Retinal pigment epithelial cell (primary cell): ENCODE measurements at places on chromosomes 7 and 10.

GRCh38 chr10:81008726-81009125 is 471.0 kb downstream of the SH2D4B start:
- DNase-seq, result no peak

DNA sequence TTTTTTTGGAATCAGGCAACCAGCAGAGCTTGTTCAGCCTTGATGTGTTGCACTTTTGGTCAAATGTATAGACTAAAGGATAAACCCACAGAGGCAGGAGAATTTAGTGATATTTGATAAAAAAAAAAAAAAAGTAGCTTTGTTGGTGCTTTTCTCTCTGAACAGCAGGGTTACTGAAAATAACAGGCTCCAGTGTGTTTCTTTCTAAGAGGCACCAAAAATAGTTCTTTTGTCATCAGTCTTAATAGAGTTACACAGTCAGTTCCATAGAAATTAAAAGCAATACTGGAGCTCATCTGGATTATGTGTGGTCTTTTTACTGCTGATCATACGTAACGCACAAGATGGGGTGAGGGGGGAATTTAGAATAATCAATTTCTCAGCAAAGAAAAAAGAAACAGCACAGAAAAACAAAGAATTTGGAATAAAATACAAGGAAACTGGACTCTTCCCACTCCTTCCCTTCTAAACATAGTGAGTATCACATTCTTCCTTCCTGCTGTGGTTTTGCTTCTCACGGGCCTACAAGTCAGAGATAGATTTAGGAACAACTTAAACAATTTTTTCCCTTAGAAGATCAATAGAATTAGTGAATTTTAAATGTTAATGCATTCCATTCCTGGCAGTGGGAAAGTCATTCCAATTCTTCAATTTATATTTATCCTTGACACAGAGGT is 178.8 kb upstream of the AKR1E2 start:
- no peak for DNase-seq

- DNase-seq, result peak; percentile 0
Observed at GRCh38 chr10:33600381-33600780, 265.9 kb upstream of the NRP1 start.

GRCh38 chr10:43479275-43479674 is 42.4 kb downstream of the ZNF487 start:
- no peak for DNase-seq

- no peak for DNase-seq
Observed at GRCh38 chr10:98488669-98489430, 42.1 kb upstream of the HPS1 start.

DNA sequence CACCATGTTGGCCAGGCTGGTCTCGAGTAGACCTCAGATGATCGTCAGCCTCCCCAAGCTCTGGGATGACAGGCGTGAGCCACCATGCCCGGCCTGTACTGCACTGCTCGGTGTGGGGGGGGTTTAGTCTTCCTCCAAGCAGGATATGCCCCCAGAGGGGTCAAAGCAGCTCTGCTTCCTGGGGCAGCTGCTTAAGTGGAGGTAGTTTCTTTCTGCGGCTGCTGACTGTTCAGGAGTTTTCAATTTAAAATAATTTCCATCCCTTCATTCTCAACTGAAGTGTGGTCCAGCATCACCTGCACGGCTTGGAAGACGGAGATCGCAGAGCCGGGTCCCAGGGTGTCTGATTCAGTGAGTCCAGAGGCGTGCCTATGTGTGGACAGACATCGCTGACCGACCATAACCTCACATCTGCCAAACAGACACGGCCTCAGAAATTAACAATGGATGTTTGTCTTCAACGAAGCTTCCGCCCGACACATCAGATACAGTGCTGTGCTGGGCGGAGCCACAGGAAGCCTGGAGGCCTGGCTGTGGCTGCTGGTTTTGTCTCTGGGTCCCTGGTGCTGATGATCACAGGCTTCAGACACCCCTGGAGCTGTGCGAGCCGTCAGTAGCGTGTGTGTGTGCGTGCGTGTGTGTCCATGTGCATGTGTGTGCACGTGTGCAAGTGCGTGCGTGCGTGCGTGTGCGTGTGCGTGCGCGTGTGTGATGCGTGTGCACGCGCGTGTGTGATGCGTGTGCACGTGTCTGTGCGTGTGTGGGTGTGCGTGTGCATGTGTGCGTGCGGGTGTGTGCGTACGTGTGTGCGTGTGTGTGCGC is 226.5 kb upstream of the PITRM1 start:
- no peak for DNase-seq

GRCh38 chr10:97551271-97551670 is 21.3 kb upstream of the ANKRD2 start:
- DNase-seq, result no peak
